ENCODE measurements at places on chromosomes 2 and 18.
A peak's percentile ranks its signal among the peaks of the same experiment; 100 is the strongest.

GRCh38 chr2:231197706-231198290 is 633 bp upstream of the ARMC9 start:
- no peak for DNase-seq

DNA sequence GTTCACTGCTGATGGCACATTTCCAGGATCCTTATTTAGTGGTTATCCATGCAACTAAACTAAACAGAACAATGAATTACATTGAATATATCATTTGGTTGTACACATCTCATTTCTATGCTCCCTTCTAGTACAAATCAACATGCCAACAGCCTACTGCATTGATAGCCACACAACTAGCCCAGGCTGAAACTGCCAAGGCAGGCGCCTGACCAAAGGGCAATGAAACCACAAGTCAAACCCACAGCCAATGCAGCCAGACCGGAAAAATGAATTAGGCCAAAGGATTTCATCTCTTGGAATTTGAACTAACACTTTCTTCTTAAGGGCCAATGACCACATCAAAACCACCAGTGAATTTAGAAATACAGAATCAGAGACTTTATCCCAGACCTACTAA is 196.4 kb downstream of the NOL4 start:
- DNase-seq = no peak

DNA sequence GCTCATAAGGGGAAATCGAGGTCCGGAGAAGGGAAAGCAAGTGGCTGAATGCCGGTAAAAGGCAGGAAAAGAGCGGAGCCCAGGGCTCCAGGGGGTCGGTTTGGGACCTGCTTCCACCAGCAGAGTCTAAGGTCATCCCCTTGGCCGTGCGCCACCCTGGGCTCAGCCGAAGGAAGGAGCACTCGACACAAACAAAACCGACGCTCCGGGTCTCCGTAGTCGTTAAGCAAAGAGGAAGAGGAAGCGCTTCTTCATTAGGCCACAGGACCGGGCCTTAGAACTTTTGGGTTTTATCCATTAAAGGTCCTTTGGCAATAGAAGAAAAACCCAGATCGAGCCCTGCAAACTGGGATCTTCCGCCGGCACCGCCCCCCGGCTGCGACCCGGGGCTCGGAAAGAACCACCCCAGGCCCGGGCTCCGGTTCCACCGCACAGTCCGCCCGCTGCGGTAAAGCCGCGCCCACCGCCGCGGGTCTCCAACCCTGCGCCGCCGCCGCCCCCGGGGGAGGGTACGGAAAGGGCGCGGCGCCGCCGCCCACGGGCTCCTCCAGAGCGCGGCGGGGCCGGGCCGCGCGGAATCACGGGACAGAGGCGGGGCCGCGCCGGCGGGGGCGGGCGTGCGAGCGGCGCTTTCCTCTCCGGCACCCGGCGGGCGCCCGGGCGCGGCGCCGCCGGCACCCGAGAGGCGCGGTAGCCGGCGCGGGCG is at the start of gene TTL:
TSS of gene TTL (plus strand) at position 629 of the 706 bp plus-strand sequence. CDS start 189 bp downstream, outside the sequence.
- DNase-seq = peak; percentile 73

GRCh38 chr2:240893363-240893844 is 2.6 kb downstream of the MAB21L4 start:
- no peak for DNase-seq

DNA sequence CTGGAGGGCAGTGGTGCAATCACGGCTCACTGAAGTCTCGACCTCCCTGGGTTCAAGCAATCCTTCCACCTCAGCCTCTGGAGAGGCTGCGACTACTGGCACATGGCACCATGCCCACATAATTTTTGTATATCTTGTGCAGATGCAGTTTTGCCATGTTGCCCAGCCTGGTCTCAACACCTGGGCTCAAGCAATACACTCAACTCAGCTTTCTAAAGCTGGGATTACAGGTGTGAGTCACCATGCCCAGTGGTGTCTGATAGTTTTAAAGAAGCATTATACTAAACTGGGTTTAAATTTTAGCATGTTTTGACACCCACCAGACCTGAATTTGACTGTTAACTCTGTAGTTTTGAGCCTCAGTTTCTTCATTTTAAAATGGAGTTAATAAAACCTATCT is 109.4 kb upstream of the SLC38A11 start:
- DNase-seq = no peak

DNA sequence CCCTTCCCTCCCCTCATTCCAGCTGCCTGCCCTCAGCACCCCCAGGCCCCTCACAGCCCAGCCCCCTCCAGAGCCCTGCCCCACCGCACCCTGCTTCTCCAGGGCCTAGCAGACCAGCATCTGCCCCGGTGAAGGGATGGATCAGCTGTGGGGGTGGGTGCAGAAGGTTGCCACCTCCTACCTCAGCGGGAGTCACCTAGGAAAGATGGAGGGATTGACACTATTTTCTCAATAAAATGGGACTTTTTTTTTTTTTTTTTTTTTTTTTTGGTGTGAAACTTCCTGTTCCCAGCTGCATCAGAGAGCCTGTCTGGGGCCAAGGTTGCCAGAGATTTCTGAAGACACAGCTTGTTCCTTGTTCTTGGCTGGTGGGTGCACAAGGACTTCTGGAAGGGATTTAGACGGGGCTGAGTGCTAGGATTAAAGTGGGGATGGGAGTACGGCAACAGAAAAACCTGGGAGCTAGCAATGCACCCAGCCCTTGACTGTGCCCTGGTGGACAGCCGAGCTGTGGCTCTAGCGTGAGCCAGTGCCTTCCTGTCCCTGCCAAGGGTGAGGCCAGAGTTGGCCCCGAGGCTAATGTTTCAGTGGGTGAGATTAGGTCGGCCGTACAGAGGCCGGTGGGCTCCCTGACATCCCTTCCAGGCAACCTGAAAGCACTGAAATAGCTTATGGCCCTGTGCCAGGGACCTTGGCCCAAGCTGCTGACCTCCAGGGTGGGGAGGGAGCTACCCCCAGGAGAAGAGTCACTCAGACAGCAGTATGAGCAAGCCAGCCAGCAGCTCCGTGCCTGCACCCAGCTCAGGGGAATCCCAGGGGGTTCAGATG is 4.6 kb downstream of the B3GNT7 start:
- DNase-seq = peak; percentile 54

- DNase-seq = no peak
These were observed 22.6 kb downstream of the MTX2 start for GRCh38 chr2:176291809-176292283.

DNA sequence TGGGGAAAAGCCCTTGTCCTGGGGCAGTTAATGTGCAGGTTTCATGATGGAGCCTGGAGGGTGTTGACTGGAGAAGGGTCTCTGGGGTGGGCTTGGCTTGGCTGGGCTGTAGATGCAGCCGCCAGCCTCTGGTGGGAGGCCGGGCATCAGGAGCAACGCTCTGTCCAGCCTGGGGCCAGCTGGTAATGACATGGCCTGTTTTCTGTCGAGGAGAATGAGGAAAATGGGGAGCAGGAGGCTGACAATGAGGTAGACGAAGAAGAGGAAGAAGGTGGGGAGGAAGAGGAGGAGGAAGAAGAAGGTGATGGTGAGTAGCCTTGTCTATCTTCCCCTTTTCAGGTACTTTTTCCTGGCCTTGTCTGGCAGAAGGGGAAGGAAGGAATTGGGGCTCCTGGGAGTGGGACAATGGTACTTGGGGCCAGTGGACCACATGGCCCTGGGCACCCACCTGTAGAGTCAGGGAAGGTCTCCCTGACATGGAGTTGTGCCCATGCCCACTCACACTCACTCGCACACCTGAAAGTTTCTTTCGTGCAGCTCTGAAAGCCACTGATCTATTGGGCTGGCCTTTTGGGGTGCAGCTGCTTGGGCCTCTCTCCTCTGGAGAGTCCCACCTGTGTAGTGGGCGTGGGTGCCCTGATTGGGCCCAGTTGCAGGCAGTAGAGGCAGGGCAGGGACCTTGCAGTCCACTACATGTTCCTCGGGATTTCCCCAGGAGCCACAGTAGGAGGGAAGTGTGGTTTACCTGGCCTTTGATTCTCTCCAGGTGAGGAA is 3.5 kb downstream of the PTMA start:
- no peak for DNase-seq

- DNase-seq = no peak
These were observed 48.2 kb upstream of the PPM1B start for GRCh38 chr2:44120428-44120827.

DNA sequence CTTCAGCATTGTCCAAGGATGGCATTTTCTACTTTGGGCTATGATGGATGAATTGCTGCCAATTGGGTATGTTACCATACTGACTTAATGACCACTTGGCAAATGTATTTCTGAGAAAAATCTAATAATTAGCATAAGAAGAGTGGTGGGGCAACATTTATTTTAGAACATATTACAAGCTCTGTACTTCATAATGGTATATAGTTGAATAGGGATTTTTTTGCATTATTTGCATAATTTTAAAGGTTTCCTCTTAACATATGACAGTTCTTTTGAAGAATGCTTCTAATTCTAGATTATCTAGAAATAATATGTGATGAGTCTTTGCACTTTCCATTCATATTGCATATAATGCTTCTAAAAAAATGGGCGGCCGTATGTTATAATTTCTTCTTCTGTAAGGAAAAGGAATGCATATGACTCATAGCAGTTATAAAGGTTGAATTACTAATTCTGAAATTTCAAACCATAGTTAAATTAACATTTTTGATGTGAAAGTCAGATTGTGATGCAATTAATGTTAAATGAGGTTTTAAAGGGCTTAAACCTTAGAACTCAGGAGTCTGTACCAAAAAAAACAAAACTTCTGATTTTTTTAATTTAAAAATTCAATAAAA is 1652.3 kb upstream of the SLC39A10 start:
- no peak for DNase-seq

- no peak for DNase-seq
These were observed 906.7 kb downstream of the NRXN1 start for GRCh38 chr2:50125246-50125645.

DNA sequence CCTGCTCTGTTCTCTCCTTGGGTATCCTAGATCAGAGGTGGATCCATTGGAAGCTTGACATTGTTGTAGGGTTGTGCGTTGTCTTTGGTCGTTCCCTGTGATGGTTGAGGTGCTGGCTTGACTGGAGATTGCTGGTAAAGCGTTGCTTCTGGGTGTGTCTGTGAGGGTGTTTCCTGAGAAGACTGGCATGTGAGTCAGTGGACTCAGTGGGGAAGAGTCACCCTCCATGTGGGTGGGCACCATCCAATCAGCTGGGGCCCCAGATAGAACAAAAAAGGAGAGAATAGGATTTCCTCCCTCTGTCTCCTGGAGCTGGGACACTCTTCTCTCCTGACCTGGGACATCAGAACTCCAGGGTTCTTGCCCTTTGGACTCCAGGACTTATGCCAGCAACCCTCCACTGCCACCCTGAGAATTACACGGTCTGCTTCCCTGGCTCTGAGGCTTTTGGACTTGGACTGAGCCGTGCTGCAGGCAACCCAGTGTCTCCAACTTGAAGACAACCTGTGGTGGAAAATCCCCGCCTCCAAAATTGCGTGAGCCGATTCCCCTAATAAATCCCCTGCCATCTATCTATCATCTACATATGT is 14.8 kb upstream of the REEP1 start:
- DNase-seq = no peak

DNA sequence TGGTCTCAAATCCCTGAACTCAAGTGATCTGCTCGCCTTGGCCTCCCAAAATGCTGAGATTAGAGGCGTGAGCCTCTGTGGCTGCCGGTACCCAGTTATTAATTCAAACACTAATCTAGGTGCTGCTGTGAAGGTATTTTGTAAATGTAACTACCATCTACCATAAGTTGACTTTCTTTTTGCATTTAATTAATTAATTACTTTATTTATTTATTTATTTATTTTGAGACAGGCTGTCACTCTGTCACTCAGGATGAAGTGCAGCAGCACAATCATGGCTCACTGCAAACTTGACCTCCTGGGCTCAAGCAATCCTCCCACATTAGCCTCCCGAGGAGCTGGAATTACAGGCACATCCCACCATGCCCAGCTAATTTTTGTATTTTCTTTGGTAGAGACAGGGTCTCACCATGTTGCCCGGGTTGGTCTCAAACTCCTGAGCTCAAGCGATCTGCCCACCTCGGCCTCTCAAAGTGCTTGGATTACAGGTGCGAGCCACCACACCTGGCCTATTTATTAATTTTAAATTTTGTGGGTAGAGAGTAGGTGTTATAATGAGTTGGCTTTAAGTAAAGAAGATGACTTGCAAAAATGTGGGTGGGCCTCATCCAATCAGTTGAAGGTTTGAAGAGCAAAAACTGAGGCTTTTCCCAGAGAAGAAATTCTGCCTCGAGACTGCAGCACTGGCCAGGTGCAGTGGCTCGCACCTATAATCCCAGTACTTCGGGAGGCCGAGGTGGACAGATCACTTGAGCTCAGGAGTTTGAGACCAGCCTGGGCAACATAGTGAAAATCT is 17.3 kb upstream of the NMUR1 start:
- DNase-seq = no peak

DNA sequence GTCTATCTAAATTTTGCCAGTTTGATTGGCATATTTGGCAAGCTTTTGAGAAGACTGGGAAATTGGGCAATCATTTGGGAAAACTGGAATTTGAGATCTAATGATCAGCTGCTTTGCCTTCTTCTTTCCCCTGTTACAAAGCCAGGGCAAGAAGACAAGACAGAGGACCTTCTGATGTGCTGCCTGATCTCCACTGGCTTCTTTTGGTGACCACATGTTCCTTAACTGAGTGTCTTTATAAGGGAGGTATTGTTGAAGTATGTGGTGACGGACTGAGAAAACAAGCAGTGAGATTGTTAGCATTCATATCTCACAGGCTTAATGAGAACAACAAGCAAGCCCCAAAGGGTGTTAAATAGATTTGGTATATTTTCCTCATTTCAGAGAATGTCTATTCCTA is 175.8 kb downstream of the SLC8A1 start:
- DNase-seq = no peak

GRCh38 chr2:68404164-68404563 is 39.1 kb downstream of the PLEK start:
- DNase-seq = no peak

- DNase-seq = no peak
These were observed 74.0 kb downstream of the NRXN1 start for GRCh38 chr2:50957896-50958295.

DNA sequence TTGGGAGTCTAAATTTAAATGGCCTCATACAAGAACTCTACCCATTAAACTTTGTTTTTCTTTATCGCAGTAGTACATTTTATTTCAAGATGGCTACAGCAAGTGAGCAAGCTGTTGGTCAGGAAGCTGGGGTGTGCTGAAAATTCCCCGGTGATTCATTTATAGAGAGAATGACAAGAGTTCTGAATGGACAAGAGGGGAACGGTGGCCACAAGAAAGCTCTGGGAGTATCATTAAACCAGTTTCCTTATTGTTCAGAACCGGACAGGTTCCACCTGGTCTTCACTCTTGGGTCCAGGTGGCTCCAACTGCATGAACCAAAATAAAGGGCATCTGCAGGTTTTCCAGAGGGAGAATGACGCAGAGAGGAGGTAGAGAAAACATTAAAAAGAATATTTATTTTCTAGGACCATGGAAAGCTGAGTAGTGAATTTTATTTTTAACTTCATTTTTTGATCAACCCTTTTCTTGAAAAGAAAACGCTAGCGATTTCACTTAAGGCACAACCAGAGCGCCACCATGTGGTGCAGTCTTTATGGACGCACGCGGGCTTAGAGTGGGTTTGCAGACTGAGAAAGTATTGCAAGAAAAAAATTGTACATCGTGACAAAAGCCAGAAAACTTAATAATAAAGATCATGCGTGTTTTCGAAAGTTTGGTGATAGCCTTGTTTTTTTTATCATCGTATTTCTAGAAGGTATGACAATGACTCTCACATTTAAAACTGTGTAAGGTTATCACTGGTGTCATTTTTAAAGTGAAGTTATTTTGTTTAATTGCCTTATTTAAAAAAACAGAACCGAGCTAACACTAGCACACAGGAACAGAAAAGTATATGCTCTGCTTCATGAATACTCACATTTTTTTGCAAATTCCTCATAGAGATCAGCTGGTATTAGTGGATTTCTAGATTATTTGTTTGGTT is 97.9 kb upstream of the NOL4 start:
- no peak for DNase-seq

GRCh38 chr2:237882510-237883481 is 23.4 kb downstream of the RAMP1 start:
- DNase-seq = no peak

Data from H1 (cell line).